Right atrium auricular region (tissue), 2 donors: ENCODE measurements at places on chromosomes 3 and 15. TPM values are rescaled to one million over a fixed set of nuclear protein-coding genes. Genes with fewer than 3 reads are reported as not detected.

SNAPC5 gene
- 35.3 TPM for total RNA-seq

DNA sequence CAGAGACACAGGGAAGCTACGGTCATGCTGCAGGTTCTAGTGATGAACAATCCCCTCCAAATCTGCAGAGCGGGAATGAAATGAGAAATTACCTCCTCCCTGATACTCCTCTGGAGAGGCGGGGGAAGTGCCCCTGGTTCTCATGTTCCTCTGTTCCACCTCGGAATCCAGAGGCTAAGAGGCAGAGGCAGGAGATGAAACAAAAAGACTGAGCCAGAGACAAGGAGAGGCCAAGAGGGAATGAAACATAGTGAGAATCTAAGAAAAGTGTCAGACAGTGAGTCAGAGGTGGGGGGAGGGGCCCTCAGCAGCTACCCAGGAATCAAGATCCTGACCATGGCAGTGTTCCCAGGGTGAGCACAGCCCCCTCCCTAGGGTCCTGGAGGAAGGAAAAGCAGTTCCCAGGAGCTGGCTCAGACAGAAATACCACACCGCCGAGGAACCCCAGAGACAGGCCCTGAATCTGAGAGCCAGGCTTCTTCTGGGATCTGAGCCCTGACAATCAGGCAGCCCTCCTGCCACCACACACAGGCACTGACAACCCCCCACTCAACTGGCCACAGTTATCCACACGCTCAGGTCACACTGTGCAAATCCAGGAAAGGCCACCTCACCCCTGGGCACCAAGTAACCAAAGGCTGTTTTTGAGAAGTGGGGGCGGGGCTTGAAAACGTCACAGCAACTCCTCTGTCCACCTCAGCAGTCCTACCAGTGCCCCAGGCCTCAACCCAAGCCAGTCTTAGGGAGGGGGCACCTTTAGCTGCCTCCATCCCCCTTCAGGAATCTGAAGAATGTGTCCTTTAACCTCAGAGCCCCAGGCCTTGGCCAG, 2.4 kb downstream of the CSRNP1 start:
- no peaks in the 10 kb centered on the region for H3K27me3 ChIP-seq
- H3K4me1 ChIP-seq = no peaks in the 10 kb centered on the region
- H3K4me3 ChIP-seq = peak overlapping the region; percentile 91

DNA sequence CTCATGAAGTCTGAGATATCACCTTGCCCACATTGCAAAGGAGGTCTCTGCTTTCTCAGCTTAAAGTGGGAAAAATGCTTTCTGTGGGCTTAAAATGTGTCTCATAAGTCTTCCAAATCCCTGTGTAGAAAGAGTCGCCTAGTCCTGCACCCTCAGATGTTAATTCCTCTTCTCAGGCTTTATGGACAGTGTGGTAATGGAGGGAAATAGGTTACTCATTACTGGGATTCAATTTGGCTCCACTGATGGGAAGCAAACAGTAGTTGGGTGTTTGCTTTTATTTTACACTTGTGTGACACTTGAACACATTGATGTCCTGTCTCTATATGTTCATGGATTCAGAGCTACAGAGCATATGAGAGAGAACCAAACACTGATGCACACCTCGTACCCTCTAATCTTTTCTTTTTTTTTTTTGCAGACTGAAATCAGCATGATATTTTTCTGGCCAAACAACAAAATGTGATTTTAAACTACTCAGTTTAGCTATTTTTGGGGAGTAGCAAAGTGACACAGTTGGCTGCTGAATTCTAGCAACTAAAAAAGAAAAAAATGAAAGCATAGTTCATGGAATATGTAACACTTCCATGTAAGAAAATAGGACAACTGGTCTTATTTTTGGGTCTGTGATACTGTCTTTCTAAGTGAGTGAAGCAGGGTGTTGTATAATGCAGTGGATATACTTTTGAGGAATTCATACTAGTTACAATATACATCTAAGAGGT, 8.6 kb downstream of the PTPRG start:
- peak overlapping the region; percentile 15 for H3K27ac ChIP-seq
- H3K4me3 ChIP-seq = no peak overlapping the region
- H3K4me1 ChIP-seq = peaks cover 40% of the 10 kb centered on the region
- DNase-seq = no peak
- no peaks in the 10 kb centered on the region for H3K27me3 ChIP-seq

DNA sequence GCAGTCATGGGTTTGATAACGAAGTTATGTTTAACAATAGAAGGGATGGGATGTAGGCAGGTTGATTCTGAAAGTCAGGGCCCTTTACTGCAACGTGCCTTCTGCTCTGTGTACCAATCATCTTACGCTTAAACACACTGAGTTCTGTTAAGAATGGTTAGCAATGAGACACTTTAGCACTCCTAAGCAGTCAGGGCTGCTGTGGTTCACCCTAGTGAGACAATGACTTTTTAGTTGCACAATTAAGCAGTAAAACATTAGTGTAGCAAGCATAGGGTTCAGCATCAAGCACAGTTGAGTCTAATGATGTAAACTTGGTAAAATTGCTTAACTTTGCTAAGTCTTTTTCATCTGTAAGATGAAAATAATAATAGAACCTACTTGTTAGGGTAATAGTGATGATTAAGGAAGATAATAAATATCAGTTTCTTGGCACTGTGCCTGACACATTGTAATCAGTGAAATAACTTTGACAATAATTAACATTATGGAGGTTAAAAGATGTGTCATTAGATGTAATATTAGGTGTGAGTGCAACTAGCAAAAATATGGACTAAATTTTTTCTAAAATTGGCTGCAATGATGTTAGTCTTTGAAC, 484.2 kb upstream of the THBS1 start:
- H3K36me3 ChIP-seq = no peaks in the 10 kb centered on the region
- no peak for DNase-seq
- H3K4me1 ChIP-seq = peaks cover 6% of the 10 kb centered on the region
- no peak overlapping the region for H3K4me3 ChIP-seq
- no peak overlapping the region for H3K27ac ChIP-seq
- no peaks in the 10 kb centered on the region for H3K27me3 ChIP-seq

DNA sequence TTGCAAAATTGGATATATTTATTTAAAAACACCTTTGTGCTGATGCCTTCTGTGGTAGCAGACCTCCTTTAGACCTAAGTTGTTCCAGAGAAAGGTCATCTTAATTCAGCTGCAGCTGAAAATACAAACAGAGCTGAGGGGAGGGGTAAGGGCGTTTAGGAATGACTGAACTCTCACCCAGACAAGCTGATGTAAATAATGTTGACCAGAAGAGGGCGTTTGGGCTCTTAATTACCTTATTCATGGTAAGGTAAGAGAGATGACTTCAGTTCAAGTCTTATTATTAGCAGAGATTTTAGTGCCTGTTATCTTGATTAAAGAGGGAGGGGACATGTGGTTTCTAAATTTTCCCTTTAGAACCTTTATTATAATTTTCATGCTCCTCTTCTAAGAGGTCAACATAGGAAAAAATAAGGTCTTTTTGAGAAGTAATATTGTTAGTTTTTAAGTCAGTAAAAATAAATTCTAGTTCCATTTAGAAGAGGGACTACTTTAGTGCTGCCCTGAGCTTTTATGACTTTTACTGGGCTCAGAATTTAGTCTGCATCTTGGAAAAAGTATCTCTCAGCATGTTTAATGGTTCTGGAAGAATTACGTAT, 46.3 kb downstream of the GPR171 start:
- H3K36me3 ChIP-seq = no peaks in the 10 kb centered on the region
- H3K4me1 ChIP-seq = no peaks in the 10 kb centered on the region
- no peaks in the 10 kb centered on the region for H3K27me3 ChIP-seq
- no peak for DNase-seq

DNA sequence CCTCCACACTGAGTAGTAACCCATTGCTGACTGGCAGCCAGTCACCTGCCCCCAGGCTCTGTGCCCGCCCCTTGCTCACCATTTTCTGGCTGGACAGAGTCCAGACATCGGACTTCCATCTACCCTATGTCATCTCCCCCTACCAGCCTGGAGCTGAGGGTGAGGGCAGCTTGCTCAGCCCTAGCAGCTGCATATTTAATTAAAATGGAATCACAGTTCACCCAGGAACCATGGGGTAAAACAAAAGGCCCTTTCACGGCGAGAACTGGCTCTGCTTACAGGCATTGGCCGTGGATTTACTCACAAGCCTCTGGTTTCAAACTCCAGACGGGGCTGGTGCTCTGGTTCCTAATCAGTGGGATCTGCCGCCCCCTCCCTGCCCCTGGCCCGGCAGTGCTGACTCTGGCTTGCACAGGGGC, 94.9 kb upstream of the ATP2B2 start:
- H3K4me1 ChIP-seq = no peaks in the 10 kb centered on the region
- H3K4me3 ChIP-seq = no peak overlapping the region
- no peaks in the 10 kb centered on the region for H3K36me3 ChIP-seq
- DNase-seq = no peak

SLC24A5 gene
- not detected for total RNA-seq

TNFAIP8L3 gene
- 1.2 TPM for total RNA-seq

DNA sequence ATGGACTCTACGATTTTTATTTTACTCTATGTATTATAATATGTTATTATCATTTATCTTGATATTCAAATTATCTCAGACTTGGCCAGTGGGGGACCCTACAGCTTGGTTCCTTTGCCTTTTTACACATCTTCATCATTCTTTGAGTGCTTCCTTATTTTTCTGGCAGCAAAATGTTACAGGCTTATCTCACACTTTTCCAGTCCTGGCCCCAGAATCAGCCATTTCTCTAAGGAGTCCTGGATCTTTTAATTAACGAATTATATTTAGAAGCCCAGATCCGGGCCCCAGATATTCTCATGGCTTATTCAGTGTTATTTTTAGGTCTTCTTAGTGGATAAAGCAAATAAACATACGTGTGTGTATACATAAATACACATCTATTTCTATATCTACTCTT, 32.8 kb upstream of the MELTF start:
- H3K4me1 ChIP-seq = no peaks in the 10 kb centered on the region
- no peak for DNase-seq
- no peak overlapping the region for H3K4me3 ChIP-seq
- peaks cover 41% of the 10 kb centered on the region for H3K36me3 ChIP-seq
- H3K27me3 ChIP-seq = no peaks in the 10 kb centered on the region
- no peak overlapping the region for H3K27ac ChIP-seq

- H3K36me3 ChIP-seq = peaks cover 85% of the 10 kb centered on the region
- no peak overlapping the region for H3K4me3 ChIP-seq
- H3K27ac ChIP-seq = peak overlapping the region; percentile 100
- H3K4me1 ChIP-seq = peaks cover 3% of the 10 kb centered on the region
Measured at GRCh38 chr3:134357914-134358811, 16.1 kb downstream of the AMOTL2 start.

DNA sequence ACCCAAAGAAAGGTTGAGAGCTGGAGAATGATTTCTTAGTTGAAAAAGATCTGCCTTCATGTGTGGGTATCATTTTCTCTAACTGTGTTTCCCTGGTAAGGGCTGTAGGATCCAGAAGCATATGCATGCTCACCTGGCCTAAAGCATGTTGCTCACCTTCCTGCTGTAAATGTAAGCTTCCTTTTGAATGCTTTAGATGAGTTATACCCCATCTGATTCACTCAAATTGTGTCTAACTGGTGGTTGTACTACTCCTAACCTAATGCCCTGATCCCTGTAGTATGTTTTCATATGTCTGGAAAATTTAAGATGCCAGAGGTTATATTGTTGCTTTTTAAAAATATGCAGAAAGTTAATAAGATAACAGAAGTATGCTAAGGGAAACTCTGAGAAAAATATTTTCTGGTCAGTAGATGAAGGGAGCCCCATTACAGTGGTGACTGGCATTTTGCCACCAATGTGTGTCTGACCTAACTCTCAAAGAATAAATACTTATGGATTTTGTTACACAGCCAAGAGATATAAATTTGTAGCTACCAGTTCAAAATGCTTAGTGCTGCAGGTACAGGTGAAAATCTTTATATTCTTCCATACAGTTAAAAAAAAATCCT, 7.7 kb downstream of the FILIP1L start:
- H3K4me3 ChIP-seq = no peak overlapping the region
- H3K36me3 ChIP-seq = no peaks in the 10 kb centered on the region
- no peaks in the 10 kb centered on the region for H3K27me3 ChIP-seq
- DNase-seq = no peak
- no peaks in the 10 kb centered on the region for H3K4me1 ChIP-seq

DNA sequence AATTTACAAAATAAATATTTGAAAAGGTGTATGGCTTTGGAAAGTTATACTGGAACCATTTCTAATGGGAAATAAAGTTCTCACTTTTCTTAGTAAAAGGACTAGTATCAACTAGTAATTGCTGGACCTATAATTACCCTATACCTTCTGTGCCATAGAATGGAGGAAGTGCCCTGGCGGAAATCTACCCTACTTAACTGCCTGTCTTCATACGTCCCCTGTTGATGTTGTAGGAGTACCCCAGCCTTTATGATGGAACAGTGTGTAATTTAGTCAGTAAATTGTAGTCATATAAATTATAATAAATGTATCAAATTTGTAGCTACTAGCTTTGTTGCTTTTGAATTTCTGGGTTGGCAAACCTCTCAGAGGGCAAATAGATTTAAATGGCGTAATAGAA, 149.9 kb downstream of the LPP start:
- no peak overlapping the region for H3K4me3 ChIP-seq
- peaks cover 4% of the 10 kb centered on the region for H3K36me3 ChIP-seq
- H3K27ac ChIP-seq = no peak overlapping the region
- no peak for DNase-seq
- no peaks in the 10 kb centered on the region for H3K27me3 ChIP-seq

NRROS gene
- total RNA-seq = 4.8 TPM

GRCh38 chr3:35183927-35184675, 455.2 kb upstream of the ARPP21 start:
- no peaks in the 10 kb centered on the region for H3K36me3 ChIP-seq
- no peaks in the 10 kb centered on the region for H3K27me3 ChIP-seq
- no peak for DNase-seq
- no peaks in the 10 kb centered on the region for H3K4me1 ChIP-seq
- no peak overlapping the region for H3K4me3 ChIP-seq
- no peak overlapping the region for H3K27ac ChIP-seq

- H3K27ac ChIP-seq = peak overlapping the region; percentile 80
- H3K4me1 ChIP-seq = peaks cover 92% of the 10 kb centered on the region
- no peak overlapping the region for H3K4me3 ChIP-seq
- H3K36me3 ChIP-seq = no peaks in the 10 kb centered on the region
Measured at GRCh38 chr15:67082007-67082536, 16.7 kb downstream of the SMAD3 start.

GRCh38 chr15:96037584-96037983, 292.9 kb upstream of the NR2F2 start:
- no peak overlapping the region for H3K27ac ChIP-seq
- peaks cover under 1% of the 10 kb centered on the region for H3K4me1 ChIP-seq

GPR176 gene
- 6.7 TPM for total RNA-seq

- peak; percentile 63 for DNase-seq
- H3K4me1 ChIP-seq = peaks cover 8% of the 10 kb centered on the region
- no peak overlapping the region for H3K27ac ChIP-seq
- no peaks in the 10 kb centered on the region for H3K27me3 ChIP-seq
- H3K4me3 ChIP-seq = no peak overlapping the region
- no peaks in the 10 kb centered on the region for H3K36me3 ChIP-seq
Measured at GRCh38 chr3:60742606-60743145, 508.6 kb downstream of the FHIT start.

- no peak overlapping the region for H3K27ac ChIP-seq
- H3K36me3 ChIP-seq = no peaks in the 10 kb centered on the region
- no peaks in the 10 kb centered on the region for H3K4me1 ChIP-seq
- no peaks in the 10 kb centered on the region for H3K27me3 ChIP-seq
- DNase-seq = no peak
Measured at GRCh38 chr3:152096280-152096906, 172.3 kb upstream of the MBNL1 start.

CIDEC gene
- total RNA-seq = 17.1 TPM

NUTM1 gene
- not detected for total RNA-seq
